ENCODE measurements at places on chromosomes 16 and 17.

- no peak for DNase-seq
Observed at GRCh38 chr17:61205931-61206330, 193.7 kb upstream of the TBX2 start.

- DNase-seq: no peak
Observed at GRCh38 chr17:54972406-54973138, 4.0 kb downstream of the STXBP4 start.

DNA sequence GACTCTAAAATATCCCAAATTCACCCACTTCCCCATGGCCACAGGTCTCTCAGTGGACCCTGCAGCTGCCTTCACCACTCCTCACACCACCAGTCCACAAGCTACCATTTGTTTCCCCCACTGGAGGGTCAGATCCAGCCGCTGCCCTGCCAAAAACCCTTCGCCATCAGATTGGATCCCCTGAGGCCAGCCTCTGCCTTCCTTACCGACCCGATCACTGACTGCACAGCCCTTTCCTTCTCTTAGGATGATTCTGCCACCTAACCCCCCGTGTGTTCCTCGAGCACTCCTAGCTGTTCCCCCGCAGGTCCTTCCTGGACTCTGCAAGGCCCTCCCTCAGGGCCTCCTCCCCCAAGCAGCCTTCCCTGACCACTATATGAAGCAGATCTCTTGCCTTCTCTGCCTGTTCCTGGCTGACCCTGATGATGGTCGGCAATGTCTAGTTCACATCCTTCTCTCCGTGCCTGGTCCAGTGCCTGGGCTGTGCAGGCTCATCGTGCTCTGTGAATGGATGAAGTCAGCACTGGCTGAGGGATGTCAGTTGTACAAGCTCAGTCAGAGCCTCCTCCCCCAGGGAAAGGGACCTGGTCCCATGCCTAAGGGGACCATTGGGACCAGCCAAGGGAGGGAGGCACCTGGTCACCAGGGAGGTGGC is 46.0 kb downstream of the CPNE2 start:
- no peak for DNase-seq

GRCh38 chr16:67207249-67208091 is 8.5 kb downstream of the ELMO3 start:
- no peak for DNase-seq

DNA sequence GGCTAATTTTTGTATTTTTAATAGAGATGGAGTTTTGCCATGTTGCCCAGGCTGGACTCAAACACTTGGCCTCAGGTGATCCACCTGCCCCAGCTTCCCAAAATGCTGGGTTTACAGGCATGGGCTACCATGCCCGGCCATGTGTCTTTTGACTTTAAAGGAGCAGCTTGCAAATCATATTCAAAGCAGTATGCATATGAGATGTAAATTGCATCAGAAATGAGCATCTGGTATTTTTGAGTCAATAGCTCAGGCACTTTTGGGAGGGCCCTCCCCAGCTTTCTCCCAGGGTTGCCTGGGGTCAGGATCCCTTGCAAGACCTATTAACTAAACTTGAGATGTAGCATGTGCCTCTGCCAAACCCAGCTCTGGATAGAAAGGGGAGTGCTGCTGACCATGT is 21.5 kb downstream of the EPOP start:
- no peak for DNase-seq

- DNase-seq: no peak
Observed at GRCh38 chr17:71176331-71176730, 944.5 kb upstream of the SOX9 start.

GRCh38 chr17:67215991-67216421 is 29.0 kb downstream of the HELZ start:
- no peak for DNase-seq

DNA sequence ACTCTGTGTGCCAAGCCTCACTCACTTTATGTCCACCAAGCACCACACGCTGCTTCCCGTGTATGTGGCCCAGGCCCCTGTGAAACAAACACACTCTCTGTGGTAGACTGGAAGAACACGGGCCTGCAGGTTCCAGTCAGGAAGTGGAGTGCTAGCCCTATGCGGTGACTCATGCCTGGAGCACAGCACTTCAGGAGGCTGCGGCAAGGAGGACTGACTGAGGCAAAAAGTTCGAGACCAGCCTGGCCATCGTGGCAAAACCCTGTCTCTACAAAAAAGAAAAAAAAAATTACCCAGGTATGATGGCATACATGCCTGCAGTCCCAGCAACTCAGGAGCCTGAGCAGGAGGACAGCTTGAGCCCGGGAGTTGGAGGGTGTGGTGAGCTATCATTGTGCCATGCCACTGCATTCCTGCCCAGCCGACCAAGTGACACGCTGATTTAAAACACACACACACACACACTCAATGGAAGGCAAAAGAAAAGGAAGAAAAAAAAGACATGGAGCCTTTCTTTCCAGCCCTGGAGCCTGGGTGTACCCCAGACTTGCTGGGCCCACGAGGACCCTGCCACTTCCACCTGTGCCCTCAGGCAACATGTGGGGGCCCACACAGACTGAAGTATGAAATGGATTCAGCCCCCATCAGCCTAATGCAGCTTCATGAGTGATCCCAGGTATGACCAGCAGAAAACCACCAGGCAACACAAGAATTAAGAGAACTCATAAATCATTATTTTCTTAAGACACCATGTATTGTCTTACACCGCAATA is 126.6 kb downstream of the ANKRD11 start:
- no peak for DNase-seq

DNA sequence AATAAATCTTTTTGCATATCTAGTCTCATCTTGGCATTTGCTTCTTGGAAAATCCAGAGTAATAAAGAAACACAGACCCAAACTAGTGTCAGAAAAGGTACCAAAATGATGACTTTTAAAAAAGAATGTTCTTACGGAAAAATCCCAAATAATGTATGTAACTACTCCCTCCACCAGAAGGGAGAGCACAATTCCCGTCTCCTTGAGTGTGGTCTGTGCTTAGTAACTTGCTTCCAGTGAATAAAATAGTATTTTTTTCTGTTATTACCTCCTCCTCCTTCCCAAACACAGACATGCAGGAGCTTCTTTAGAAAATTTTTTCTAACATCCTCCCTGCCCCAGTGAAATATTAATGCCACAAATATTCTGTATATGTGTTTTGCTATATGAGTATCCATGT is 358.1 kb downstream of the ZFHX3 start:
- no peak for DNase-seq

DNA sequence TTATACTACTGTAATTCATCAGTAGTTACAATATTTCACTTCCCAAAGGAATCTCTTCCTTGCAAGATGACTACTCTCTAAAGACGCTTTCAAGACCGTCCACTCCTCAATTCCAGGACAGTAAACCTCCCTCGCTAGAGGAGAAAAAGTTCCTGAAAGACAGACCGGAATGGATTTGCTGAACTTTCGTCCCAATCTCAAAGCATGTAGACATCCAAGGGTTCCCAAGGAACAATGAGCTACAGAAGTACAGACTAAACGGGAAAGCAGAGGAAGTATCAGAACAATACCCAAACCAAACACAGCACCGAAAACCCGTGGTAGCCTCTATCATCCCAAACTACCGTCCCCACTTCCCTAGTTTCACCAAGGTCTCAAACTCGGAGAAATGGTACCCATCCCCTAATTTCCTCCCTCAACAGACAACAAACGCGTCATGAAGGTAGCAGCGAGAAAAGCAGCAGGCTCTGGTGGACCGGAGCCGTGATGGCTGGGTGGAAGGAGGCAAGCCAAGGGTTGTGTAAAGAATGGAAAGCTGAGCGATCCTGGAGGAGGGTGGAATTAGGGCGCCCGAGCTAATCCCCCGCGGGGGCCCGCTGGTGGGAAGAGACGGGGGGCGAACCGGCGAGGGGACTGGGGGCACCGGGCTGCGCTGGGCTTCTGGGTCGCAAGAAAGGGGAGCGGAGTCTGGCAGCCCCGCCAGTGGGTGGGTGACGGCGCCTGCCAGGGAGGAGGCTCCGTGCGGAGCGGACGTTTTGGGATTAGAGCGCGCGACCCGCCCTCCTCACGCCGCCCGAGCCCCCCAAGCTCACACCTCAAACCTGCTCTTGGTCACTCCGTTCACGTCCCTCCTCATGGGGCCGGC is 647 bp downstream of the FBXL20 start:
- no peak for DNase-seq

DNA sequence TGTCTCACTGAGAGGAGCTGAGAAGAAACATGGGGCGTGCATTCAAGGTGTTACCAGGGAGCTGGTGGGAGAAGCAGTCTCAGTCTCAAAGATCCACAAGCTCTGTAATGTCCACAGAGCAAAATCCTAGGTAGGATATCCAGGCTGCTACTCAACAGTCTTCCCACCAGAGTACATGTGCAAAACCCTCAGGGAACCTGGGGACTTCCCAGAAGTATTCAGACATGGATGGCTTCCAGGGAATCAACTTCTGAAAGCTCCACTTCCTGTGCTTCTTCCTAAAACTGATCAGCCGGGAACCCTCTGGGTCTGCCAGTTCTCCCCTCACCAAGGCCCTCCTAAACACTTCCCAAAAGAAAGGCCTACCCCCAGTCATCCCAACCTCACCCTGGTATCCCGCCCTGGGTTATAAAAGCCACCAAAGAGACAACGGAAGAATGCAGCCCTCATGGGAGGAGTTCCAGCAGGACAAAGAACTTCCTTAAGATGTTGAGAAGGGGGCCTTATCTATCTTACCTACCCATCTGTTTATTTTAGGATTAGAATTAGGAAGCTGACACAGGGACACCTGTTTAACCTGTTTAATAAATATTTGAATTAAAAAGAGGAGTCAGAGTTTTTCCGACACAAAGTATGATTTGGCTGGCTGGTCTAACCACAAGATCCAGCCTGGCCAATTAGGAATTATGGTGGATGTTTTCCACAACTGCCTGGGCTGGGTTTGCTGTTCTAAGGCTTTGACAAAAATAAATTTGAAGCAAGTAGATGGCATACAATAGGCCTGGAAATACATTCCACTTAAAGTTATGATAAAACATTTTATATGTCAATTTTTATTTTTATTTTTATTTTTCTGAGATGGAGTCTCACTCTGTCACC is 37.0 kb downstream of the CUEDC1 start:
- no peak for DNase-seq

DNA sequence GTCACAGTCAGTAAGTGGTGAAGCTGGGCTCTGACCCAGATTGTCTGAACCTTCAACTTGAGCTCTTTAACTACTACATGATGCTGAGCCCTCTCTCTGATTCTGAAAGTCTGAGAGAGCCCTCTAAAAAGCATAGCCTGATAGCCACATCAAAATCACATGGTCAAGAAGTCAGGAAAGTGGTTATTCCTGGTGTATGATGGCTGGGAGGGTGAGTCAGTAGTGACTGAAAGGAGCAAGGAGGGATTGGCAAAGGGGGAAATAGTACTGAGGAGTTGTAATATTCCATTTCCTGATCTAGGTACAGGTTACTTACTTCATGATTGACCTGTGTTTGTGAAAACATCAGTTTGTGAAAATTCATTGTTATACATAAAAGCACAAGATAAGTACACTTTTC is 89.1 kb downstream of the SSH2 start:
- no peak for DNase-seq

GRCh38 chr17:76848670-76849069 is 19.5 kb upstream of the MGAT5B start:
- DNase-seq: no peak

- no peak for DNase-seq
Observed at GRCh38 chr17:57309479-57309878, 53.2 kb downstream of the MSI2 start.

- no peak for DNase-seq
Observed at GRCh38 chr16:81502396-81503070, 57.9 kb downstream of the CMIP start.

Data from NCI-H1092 (cell line).